ENCODE measurements at places on chromosomes 6 and 20. TPM values are rescaled to one million over a fixed set of nuclear protein-coding genes. Genes with fewer than 3 reads are reported as not detected.

Gene MTG2
- 12.0 TPM for total RNA-seq

Gene PSORS1C1
- 3.7 TPM for total RNA-seq

Gene ID4
- total RNA-seq = under 0.01 TPM

Gene PRRT1
- under 0.01 TPM for total RNA-seq

Gene MLN
- not detected for total RNA-seq

Gene SLC35D3
- total RNA-seq = not detected

Gene FAM83D
- total RNA-seq = 22.3 TPM
